ENCODE measurements at places on chromosomes 3 and 15. TPM values are rescaled to one million over a fixed set of nuclear protein-coding genes. Genes with fewer than 3 reads are reported as not detected.

EPB42 gene
- total RNA-seq = not detected

ITIH1 gene
- total RNA-seq = not detected

LARP6 gene
- total RNA-seq = 0.30 TPM

THSD4 gene
- 39.4 TPM for total RNA-seq

FHIT gene
- 2.5 TPM for total RNA-seq

ARGFX gene
- total RNA-seq = not detected

LMAN1L gene
- total RNA-seq = not detected

MFGE8 gene
- 50.7 TPM for total RNA-seq

C3orf85 gene
- not detected for total RNA-seq

HTR3E gene
- not detected for total RNA-seq
